Neural cell (in vitro differentiated cells): ENCODE measurements at places on chromosomes 3 and 15. TPM values are rescaled to one million over a fixed set of nuclear protein-coding genes. Genes with fewer than 3 reads are reported as not detected.

The TTC14 gene
- polyA plus RNA-seq, result 163 and 176 TPM in 2 replicates

The HRG gene
- polyA plus RNA-seq, result not detected in 2 replicates

The ALDH1L1 gene
- not detected in 2 replicates for polyA plus RNA-seq

The EPB42 gene
- not detected in 2 replicates for polyA plus RNA-seq

The SI gene
- polyA plus RNA-seq, result not detected in 2 replicates

The APPL1 gene
- 25.9 and 28.8 TPM in 2 replicates for polyA plus RNA-seq
